ENCODE measurements at places on chromosomes 4 and X. TPM values are rescaled to one million over a fixed set of nuclear protein-coding genes. Genes with fewer than 3 reads are reported as not detected.

Gene TBC1D9
- 28.8 TPM for total RNA-seq

Gene FAM9C
- total RNA-seq = not detected

Gene SORCS2
- 2.3 TPM for total RNA-seq

GRCh38 chr4:184940500-184940899 lies 77.8 kb upstream of the HELT start:
- no peaks in the 10 kb centered on the region for H3K27me3 ChIP-seq
- H3K4me1 ChIP-seq = no peaks in the 10 kb centered on the region
- H3K27ac ChIP-seq = no peak overlapping the region
- no peak overlapping the region for H3K4me3 ChIP-seq
- DNase-seq = no peak

GRCh38 chr4:8143392-8144140 lies 15.0 kb downstream of the ABLIM2 start:
- no peaks in the 10 kb centered on the region for H3K27me3 ChIP-seq
- DNase-seq = no peak
- no peaks in the 10 kb centered on the region for H3K36me3 ChIP-seq
- no peak overlapping the region for H3K4me3 ChIP-seq
- H3K4me1 ChIP-seq = no peaks in the 10 kb centered on the region
- H3K27ac ChIP-seq = no peak overlapping the region

DNA sequence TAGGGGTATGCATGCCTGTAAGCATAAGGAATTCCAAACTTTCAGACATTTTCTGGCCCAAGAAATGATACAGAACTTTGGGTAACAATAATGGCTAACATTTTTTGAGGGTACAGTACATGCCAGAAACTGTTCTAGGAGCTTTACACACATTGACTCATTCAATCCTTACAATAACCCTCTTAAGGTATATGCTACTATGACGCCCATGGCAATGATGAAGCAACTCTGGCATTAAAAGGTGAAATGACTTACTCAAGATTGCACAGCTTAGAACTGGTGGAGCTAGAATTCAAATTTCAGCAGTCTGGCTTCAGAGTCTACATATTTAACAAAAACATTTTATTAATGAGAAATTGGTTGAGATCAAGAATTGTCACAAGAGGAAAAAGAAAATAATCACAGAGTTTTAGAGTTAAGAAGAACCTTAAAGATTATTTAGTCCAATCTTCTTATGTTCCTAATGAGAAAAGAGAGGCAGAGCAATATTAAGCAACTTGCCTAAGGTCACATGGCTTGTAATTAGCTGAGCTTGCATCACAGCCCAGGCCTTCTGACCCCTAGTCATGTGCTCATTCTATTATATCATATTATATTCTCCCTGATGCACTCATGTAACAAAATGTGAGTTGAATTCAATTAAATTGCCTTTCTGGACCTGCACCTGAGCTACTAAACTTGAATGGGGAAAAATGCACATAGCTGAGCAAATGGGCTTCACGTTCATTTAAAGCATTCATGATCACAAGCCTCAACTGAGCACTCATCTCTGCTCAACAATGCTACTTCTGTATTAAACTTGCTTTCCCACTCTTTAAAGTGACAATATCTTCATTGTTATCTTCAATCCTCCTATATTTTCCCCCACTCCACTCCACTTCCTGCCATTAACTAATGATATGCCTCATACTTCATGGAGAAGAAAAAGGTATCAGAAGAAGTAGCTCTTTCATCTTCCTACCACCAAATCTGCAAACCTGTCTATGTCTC lies 73.2 kb downstream of the ENOX2 start:
- DNase-seq = no peak
- H3K4me1 ChIP-seq = peaks cover 2% of the 10 kb centered on the region
- no peak overlapping the region for H3K4me3 ChIP-seq
- H3K27ac ChIP-seq = no peak overlapping the region
- H3K36me3 ChIP-seq = no peaks in the 10 kb centered on the region

DNA sequence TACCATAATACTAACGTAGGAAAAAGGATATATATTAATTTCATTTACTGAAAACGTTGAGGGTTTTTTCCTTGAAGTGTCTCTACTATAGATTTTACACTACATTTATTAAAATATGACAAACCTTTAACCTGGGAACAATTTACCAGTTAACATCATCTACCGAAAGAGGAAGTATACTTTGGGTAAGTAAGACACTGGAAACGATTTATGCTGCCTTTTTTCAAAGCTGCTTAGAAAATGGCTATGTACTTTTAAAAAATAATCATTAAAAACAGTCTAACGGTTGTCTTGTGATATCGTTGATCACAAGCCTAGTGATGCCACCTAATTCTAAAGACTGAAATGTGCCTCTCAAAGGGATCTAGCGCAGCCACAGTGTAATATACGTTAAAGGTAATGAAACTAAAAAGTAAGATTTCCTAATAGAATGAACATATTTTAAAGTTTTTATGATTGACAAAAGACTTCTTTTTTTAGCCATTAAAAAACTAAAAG lies 50.4 kb downstream of the STX18 start:
- no peak overlapping the region for H3K27ac ChIP-seq
- no peaks in the 10 kb centered on the region for H3K4me1 ChIP-seq
- no peaks in the 10 kb centered on the region for H3K27me3 ChIP-seq
- no peak overlapping the region for H3K4me3 ChIP-seq
- H3K36me3 ChIP-seq = no peaks in the 10 kb centered on the region

- no peaks in the 10 kb centered on the region for H3K27me3 ChIP-seq
- no peaks in the 10 kb centered on the region for H3K4me1 ChIP-seq
- no peaks in the 10 kb centered on the region for H3K36me3 ChIP-seq
- H3K4me3 ChIP-seq = no peak overlapping the region
Measured at GRCh38 chrX:24245202-24245601, 68.7 kb downstream of the SUPT20HL2 start.

Gene CASK
- total RNA-seq = 41.1 TPM

Gene LNX1
- 4.6 TPM for total RNA-seq

Gene FIP1L1
- total RNA-seq = 49.8 TPM

GRCh38 chr4:123986268-123986798 lies 589.7 kb downstream of the SPRY1 start:
- no peaks in the 10 kb centered on the region for H3K36me3 ChIP-seq
- H3K27me3 ChIP-seq = no peaks in the 10 kb centered on the region
- no peak overlapping the region for H3K27ac ChIP-seq
- no peak overlapping the region for H3K4me3 ChIP-seq
- DNase-seq = no peak

Gene GUCY2F
- total RNA-seq = not detected

Gene ATOH1
- not detected for total RNA-seq

DNA sequence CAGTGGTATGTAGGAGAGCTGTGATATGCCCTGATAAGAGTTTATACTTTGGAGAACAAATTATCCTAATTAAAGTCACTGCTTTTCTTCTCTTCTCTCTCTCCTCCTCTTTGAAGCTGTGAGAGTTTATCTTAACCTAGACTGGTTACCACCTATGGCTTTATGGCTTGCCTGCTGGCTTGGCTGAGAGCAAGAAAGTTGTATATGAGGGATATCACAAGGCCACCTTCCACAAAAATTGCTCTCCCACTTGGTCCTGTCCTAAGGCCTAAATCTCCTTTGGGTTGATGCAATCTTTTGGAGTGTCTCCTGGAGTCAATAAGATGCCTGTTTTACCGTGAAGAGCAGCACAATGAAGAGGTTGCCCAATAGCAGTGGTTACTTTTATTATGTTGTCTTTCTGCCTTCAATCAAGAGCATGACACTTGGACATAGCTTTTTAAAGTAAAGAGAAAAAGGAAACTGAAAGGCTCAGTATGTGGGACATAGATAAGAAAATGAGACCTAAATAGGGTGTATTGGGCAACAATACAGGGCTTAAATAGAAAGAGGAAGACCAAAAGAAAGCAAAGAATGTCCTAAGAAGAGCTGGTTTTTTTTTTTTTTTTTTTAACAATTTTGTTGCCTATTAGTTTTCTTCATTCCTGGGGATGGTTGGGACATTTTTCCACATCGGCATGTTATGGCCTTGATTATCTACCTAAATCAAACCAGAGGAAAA lies 9.2 kb downstream of the GUCY1A1 start:
- DNase-seq = no peak
- peak overlapping the region; percentile 38 for H3K4me3 ChIP-seq
- no peaks in the 10 kb centered on the region for H3K27me3 ChIP-seq
- H3K27ac ChIP-seq = peak overlapping the region; percentile 4
- H3K4me1 ChIP-seq = peaks cover 2% of the 10 kb centered on the region

- H3K27me3 ChIP-seq = no peaks in the 10 kb centered on the region
- H3K36me3 ChIP-seq = no peaks in the 10 kb centered on the region
- H3K4me1 ChIP-seq = no peaks in the 10 kb centered on the region
- no peak for DNase-seq
- H3K4me3 ChIP-seq = no peak overlapping the region
Measured at GRCh38 chr4:148425327-148426110, 16.7 kb downstream of the NR3C2 start.

Gene HERC5
- 9.6 TPM for total RNA-seq

- no peaks in the 10 kb centered on the region for H3K27me3 ChIP-seq
- H3K4me3 ChIP-seq = no peak overlapping the region
- no peak overlapping the region for H3K27ac ChIP-seq
- H3K4me1 ChIP-seq = no peaks in the 10 kb centered on the region
- no peaks in the 10 kb centered on the region for H3K36me3 ChIP-seq
Measured at GRCh38 chrX:105483011-105483410, 262.5 kb upstream of the TEX13A start.

DNA sequence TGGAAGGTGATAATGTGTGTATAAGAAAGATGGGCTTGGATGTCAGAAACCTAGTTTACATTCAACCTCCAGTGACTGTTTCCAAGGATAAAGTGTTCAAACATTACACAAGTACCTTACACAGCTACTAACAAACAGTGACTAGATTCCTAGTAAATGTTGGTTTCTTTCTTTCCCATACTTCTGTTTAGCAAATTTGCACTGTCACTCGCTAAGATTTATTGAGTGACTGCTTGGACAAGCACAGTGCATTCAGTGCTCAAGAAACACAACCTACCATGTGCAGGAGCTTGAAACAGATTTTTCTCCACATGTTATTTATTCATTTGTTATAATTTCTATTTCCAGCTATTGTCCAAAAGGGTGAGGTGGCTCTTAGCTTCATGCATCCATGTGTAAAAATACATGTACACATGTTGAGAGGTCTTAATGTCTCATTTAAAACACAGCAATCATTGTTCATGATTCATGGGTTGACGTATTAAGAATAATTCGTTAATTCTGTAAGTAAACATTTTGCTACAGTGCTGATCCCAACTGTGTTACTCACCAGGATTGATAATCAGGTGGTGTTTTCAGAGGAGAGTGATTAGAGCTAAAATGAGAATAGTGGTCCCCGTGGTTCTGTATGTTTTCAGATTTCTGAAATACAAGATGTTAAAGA lies 153.0 kb downstream of the DCLK2 start:
- H3K4me3 ChIP-seq = no peak overlapping the region
- no peak overlapping the region for H3K27ac ChIP-seq
- peaks cover 4% of the 10 kb centered on the region for H3K4me1 ChIP-seq
- H3K27me3 ChIP-seq = no peaks in the 10 kb centered on the region
- DNase-seq = no peak
- H3K36me3 ChIP-seq = peaks cover 3% of the 10 kb centered on the region

Gene ATXN3L
- total RNA-seq = not detected

- no peaks in the 10 kb centered on the region for H3K4me1 ChIP-seq
- DNase-seq = no peak
- no peak overlapping the region for H3K4me3 ChIP-seq
Measured at GRCh38 chrX:38754102-38754790, 47.0 kb upstream of the MID1IP1 start.

GRCh38 chrX:148600581-148600980 lies 100.2 kb downstream of the AFF2 start:
- no peaks in the 10 kb centered on the region for H3K27me3 ChIP-seq
- H3K27ac ChIP-seq = no peak overlapping the region
- no peak overlapping the region for H3K4me3 ChIP-seq
- no peak for DNase-seq
- H3K4me1 ChIP-seq = no peaks in the 10 kb centered on the region
- no peaks in the 10 kb centered on the region for H3K36me3 ChIP-seq

Gene LRCH2
- 10.9 TPM for total RNA-seq

- H3K27ac ChIP-seq = no peak overlapping the region
- H3K4me1 ChIP-seq = no peaks in the 10 kb centered on the region
- H3K27me3 ChIP-seq = no peaks in the 10 kb centered on the region
- H3K4me3 ChIP-seq = no peak overlapping the region
- no peaks in the 10 kb centered on the region for H3K36me3 ChIP-seq
Measured at GRCh38 chrX:72349190-72349589, 43.5 kb upstream of the CITED1 start.

- H3K27ac ChIP-seq = no peak overlapping the region
- H3K4me1 ChIP-seq = no peaks in the 10 kb centered on the region
- H3K36me3 ChIP-seq = no peaks in the 10 kb centered on the region
- no peak for DNase-seq
- H3K4me3 ChIP-seq = no peak overlapping the region
Measured at GRCh38 chr4:110137829-110138228, 60.6 kb downstream of the ELOVL6 start.

Gene TBX22
- not detected for total RNA-seq

DNA sequence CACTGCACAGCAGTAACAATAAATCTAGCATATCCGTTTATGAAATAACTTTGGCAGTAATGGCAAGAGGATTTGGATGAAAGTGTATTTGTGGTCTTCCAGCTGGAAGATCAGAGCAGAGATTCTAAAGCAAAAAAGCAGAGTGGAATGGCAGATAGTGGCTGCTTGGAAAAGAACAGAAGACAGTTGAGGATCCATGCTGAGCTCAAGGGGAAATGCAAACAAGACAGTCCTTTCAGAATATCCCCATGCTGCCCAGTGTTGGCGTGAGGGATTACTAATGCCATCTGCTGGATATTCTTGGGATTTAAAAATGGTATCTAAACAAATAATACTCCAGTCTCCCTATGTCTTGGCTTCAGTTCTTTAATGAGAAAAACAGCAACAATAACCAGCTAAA lies 629.1 kb upstream of the ATOH1 start:
- H3K27me3 ChIP-seq = no peaks in the 10 kb centered on the region
- H3K4me1 ChIP-seq = no peaks in the 10 kb centered on the region
- DNase-seq = no peak
- no peak overlapping the region for H3K4me3 ChIP-seq
- no peaks in the 10 kb centered on the region for H3K36me3 ChIP-seq

GRCh38 chrX:119692191-119693039 lies 553 bp downstream of the SEPTIN6 start:
- no peaks in the 10 kb centered on the region for H3K36me3 ChIP-seq
- no peaks in the 10 kb centered on the region for H3K27me3 ChIP-seq
- no peaks in the 10 kb centered on the region for H3K4me1 ChIP-seq
- DNase-seq = peak; percentile 58
- H3K4me3 ChIP-seq = peak overlapping the region; percentile 91
